NCI-H1436 (cell line): ENCODE measurements at places on chromosomes 6 and 20.

DNA sequence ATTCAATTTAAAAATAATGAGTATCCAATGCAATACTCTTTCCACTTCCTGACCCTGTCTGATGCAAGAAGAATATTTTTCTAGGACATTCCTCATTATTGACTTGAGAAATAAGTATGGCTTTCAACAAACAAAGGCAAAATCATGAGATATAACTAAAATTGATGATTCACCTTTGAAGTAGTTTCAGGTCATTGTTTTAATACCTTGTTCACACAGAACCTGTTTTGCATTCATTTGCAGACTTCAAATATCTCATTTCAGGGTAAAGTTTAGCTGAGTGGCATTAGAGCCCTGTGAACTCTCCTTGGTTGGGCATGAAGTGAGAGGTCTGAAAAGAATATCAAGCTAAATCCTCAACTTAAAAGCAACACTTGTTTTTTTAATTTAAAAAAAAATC, 309.2 kb downstream of the NRN1 start:
- DNase-seq, result no peak

DNA sequence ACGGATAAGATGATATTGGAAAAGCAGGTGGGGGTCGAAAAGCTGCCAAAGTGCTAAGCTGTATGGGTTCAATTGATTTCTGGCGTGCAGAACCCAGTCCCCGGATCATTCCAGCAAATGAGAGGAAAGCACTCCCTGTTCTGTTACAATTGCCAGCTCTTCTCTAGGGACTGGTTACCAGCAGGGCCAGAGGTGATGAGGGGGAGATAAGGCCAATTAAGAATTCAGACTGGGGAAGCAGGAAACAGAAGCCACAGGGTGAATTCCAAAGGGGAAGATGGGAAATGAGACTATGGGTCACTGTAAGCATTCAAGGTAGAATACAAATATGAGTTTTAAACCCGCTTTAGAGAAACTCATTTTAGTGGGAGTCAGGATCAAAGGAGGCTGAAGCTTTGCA, 349.4 kb upstream of the MAP3K7 start:
- no peak for DNase-seq

GRCh38 chr6:98975421-98975820, 27.7 kb upstream of the FBXL4 start:
- DNase-seq, result no peak

DNA sequence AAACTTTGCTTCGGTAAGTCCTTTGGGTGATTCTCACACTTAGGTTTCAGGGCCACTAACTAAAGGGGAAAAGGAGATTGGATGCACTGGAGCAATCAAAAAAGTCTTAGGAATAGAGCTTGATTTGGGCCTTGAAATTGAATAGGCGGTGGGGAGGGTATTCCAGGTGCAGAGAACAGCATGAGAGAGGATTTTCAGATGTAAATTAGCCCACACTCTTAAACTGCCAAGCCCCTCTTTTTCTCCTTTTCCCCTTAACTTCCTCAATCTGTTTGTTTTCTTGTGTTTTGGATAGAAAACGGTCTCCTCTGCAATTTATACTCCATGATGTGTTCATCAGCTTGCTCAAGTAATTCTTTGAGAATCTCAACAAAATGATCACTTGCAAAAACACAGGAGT, 62.1 kb upstream of the RIPOR2 start:
- DNase-seq, result no peak

GRCh38 chr20:47551841-47552240, 50.2 kb downstream of the NCOA3 start:
- DNase-seq, result peak; percentile 28

DNA sequence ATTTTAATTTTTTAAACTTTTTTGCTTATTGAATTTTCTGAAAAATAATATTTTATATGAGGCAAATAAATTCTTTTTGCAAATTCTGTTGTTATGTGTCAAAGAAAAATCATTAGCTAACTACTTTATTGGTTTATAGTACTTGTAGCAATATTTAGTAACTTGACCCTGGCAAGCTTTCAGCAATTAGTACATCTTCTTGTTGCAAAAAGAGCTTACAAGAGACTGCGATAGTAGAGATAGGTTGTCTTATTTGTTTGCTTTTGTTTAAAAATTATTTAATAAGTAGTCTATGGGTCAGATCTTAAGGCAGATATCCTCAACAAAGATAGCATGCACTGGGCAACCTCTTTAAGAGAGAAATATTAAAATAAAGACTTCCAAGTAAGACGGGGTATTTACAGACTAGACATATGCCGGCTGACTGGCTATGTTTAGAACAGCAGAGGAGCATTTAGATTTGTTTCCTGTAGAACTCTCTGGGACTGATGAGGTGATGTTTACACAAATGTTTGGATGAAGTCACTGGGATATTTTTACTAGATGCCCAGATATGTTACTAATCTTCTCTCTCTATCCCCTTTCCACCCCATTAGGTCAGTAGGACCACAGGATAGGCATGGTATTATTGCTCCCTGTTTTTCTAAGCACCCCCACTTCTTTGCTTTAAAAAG, 25.0 kb downstream of the VGLL2 start:
- DNase-seq, result no peak

GRCh38 chr20:41347523-41348429, 7.2 kb downstream of the LPIN3 start:
- no peak for DNase-seq
